RKO (cell line): ENCODE measurements at places on chromosomes 16 and 17.

- no peak for DNase-seq
Measured at GRCh38 chr16:75139498-75139897, 8.8 kb upstream of the ZFP1 start.

DNA sequence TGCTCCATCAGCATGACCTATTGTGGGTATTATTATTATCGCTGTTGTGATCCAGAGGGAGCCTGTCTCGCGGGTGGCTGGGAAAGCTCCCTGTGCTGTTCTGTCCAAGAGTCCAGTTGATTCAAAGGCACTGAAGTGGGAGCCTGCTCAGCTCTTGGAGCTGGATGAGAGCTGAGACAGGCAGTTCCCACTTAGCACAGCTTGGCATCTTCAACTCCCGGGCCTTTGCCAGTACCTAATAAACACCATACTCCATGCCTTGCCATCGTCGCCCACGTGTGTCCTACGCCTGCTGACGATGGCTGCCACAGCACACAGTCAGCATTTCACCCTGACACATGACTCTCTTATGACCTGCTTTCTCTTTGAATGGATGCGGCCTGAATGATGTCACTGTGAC, 32.6 kb downstream of the RTN4RL1 start:
- no peak for DNase-seq

DNA sequence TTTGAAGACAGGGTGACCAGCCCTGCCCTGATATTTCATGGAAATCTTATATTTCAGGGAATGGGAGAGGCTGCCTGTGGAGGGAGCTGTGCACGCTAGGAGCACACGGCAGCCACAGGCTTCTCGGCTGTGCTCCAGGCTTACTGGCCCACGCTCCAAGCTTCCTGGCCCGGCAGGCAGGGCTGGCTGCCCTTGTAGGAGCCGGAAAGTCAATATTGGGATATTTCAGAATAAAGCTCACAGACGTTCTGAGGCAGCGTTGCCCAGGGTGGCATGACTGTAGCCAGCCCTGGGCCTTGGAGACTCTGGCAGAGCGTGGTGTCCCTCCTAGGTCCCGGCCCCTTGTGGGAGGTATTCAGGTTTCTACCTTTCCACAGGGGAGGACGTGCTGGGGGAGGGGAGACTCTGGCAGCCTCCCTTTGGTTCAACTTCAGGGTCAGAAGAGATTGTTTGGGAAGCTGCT, 95.6 kb downstream of the NPIPB11 start:
- no peak for DNase-seq

GRCh38 chr16:50501986-50502615, 46.1 kb upstream of the NKD1 start:
- no peak for DNase-seq

DNA sequence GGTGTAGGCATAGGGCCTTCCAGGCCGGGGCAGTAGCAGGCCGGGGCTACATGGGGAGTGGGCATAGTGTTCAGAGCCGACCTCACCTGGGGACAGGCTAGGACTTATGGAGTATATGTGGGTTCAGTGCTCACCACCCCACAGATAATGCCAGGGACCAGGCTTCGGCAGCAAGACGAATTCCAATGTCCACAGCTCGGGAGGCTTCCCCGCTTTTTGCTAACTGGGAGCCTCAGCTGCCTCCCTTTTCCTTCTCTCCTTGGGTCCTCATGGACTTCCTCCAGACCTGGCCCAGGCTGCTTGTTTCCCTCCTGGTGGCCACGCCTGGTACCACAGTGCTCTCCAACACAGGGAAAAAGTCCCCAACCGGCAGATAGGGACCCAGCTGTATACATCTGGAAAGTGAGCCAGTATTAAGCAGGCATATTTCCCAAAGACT, 20.1 kb upstream of the SLC46A1 start:
- DNase-seq, result no peak

DNA sequence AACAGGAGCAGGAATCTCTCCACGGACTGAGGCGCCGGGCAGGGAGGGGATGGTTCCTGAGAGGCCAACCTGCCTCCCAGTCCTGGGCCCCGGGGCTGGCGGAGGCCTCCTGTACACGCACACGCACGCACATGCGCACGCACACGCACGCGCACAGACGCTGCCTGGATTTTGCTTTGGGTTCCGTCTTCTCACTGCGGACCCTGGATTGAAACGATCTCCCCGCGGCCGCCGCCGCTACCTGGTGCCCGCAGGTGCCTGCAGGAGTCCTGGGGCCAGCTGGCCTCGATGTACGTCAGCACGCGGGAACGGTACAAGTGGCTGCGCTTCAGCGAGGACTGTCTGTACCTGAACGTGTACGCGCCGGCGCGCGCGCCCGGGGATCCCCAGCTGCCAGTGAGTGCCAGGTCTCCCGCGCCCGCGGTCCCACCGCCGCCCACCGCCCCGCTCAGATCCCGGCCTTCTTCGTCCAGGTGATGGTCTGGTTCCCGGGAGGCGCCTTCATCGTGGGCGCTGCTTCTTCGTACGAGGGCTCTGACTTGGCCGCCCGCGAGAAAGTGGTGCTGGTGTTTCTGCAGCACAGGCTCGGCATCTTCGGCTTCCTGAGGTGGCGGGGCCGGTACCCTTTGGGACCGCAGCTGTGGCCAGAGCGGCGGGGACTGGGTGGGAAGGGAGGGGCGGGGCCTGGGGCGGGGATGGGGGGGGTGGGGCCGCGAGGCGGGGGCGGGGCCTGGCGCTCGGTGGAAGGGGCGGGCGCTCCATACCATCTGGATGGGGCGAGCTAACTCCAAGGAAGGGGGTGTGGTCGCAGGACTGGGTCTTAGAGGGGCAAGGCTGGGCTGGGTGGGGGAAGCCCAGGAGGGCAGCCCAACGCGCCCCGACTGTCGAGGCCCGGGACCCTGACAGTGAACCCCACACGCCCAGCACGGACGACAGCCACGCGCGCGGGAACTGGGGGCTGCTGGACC, 12.3 kb downstream of the CES4A start:
- no peak for DNase-seq

DNA sequence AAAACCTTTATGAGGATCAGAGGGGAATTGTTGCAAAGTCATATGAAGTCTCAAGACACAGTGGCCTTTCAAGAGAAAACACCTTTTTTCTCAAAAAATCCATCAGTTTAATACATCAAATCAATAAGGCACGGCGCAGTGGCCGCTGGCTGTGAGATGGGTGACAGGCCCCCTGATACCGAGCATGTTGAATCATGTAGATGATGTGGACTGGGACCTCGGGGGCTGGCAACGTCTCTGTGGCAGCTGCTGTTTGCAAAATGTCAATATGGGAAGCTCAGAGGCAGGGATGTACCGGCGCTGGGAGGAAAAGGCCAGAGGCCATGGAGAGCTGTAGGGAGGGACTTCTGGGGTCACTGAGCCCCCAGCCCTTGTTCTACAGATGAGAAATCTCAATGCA, 169.1 kb downstream of the GSG1L start:
- no peak for DNase-seq

DNA sequence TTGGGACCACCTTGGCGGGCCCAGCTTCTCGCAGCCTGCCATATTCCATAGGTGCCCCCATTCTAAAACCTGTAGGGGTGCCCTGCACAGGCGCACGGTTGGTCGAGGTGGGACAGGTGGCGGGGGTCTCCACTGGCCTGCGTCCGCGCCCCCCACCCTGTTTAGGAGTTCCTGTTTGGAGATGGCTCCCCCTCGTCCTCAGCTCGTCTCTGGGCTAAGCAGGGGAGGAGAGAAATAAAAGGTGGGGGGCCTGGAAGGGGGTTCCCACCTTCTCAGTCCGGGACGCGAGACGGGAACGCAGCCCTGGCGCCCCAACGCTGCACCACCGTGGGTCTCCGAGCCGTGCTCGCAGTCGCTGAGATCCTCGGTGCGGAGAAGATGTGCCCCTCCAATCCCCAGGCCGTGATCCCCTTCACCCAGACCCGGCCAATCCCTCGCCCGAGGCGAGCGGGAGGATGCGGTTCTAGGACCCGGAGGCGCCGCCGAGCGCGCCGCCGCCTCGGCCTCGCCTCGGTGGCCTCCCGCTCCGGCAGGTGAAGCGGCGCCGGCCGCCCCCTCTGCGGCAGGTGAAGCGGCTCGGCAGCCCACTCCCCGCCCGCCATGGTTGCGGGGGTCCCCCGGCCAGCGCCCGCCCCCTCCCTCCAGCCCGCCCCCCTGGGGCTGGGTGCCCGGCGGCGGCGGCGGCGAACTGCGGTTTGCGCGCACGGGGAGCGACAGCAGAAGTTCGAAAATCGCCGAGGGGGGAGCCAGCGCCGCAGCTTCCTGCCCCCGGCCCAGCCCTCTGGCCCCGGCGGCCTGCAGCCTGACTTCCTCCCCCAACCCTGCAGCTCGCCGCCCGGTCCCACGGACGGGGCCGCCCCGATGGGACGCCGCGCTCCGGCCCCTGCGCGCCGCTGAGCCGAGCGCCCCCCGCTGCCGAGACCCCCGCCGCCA, at the start of gene FMNL1:
Gene FMNL1, plus strand, starts transcription at position 805 of the 933 bp plus-strand sequence. CDS start 240 bp downstream, outside the sequence.
- DNase-seq, result no peak

GRCh38 chr16:69476920-69477443, 52.6 kb downstream of the CYB5B start:
- peak; percentile 80 for DNase-seq

- no peak for DNase-seq
Measured at GRCh38 chr16:83040174-83040573, 413.4 kb downstream of the CDH13 start.

DNA sequence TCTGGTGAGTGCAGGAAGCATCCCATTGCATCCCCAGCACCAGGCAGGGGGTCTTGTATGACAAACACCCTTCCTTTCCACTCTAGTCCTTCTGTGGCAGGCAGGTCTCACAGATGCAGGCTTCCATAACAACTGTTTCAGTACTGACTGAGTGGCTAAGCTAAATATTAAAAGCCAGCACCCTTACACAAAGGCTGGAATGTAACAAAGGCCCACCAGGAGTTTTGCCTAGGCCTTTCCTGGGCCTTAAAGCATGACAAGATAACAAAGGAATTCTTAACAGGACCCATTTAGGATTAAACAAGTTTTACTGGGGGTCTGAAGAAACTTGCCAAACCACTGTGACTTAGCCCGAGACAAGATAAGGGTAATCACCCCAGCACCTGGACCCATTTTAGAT, 228.9 kb upstream of the RPL38 start:
- DNase-seq, result no peak

DNA sequence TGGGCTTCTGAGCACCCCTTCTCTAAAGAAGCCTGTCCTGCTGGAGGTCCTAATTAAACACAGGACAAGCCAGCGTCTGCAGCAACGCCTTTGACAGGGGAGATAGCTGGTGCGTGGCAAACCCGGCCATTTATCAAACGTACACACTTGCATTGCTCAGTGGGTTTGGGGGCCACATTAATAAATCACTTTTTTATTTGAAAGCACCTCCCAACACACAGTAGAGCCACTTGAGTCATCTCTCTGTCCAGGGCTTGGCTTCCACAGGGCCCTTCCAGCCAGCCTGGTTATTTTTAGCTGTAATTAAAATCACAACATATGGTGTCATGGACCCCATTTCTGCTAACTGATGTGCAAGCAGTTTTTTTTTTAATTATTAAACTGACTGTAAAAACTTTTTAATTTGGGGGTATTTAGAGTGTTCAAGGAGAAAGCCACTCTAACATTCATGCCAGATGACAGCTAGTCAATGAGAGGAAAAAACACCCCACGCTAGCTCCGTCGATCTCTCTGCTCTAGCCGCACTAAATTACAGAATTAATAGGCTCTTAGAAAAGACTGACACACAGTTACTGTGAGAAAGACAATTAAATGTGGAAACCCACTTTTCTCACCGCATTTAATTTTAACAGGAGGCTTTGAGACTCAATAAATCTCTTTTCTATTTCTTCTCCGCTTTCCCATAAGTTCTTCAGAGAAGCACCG, 201.0 kb upstream of the WSCD1 start:
- DNase-seq, result no peak

DNA sequence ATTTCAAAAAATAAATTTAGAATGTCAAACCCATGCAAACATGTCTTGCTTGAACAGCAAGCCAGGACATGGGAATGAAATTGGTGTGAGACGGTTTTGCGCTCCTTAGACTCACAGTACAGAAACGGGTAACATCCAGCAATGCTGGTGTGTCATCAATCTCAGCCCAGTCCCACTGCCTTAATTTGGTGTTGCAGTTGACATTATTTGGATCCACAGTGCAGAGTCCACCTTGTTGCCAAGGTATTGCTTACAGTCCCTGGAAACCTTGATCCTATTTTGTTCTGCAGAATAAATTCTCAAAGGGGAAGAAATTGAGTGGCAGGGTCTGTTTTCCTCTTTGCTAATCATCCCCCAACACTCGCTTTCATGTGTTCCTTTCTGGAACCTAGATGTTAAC, 311.6 kb upstream of the MON1B start:
- DNase-seq, result no peak

GRCh38 chr17:49687878-49688491, 10.1 kb upstream of the SPOP start:
- no peak for DNase-seq

DNA sequence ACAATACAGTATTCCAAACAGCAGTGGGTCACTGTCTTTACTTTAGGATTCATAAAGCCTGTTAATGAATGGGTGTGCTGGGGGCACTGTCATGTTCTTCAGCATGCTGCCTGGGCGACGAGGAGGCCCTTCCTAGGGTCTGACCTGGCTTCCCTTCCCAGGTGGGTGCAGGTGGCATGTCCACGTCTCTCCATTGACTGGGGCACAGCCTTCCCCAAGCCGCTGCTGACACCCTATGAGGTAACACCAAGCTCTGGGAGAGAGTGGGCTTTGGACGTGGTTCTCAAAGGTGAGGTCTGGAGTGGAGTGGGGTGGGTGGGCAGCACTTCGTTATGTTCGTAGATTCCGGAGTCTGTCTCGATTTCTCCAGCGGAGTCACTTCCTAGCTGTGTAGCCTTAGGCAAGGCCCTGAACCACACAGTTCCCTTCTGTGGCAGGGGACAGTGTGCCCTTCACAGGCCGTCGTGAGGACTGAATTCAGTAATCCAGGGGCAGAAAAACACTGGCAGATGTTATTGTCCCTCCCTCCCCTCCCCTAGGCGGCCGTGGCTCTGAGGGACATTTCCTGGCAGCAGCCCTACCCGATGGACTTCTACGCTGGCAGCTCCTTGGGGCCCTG, 771 bp upstream of the OVCA2 start:
- no peak for DNase-seq
